ENCODE measurements at places on chromosomes 12 and 14.

DNA sequence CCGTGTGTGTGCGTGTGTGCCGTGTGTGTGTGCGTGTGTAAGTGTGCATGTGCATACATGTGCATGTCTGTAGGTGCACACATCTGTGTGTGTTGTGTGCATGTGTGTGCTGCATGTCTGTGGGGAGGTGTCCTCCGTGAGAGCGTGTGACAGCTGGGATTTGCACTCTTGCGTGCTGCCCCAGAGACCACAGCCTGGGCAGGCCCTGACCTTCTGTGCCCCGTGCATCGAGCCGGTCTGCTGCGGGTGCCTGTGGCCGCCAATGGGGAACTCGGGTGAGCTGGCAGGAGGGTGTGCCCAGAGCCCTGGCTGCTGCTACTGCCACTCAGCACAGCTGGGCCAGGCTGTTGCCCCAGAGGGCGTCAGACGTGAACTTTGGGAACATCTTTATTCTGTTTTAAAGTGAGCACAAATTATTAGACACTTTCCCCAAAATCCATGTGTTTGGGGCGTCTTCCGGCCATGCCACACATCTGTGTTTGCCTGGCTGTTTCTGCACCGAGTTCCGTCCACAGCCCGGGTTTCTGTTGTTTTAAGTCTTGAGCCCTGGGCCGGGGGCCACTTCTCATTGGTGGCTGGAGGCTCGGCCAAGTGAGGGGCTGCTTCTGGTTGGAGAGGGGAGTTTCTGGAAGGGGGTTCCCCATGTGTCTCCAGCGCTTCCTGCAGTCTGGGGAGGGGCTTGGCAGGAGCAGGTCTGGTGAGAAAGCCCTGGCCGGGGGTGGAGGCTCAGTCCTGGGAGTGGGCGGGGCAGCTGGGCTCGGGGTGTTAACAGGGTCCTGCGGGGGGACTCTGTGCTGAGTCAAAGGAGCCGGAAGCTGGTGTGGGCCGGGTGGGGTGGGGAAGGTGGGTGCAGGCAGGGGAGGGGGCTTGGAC is 7.6 kb downstream of the CEP170B start:
- no peak for DNase-seq

DNA sequence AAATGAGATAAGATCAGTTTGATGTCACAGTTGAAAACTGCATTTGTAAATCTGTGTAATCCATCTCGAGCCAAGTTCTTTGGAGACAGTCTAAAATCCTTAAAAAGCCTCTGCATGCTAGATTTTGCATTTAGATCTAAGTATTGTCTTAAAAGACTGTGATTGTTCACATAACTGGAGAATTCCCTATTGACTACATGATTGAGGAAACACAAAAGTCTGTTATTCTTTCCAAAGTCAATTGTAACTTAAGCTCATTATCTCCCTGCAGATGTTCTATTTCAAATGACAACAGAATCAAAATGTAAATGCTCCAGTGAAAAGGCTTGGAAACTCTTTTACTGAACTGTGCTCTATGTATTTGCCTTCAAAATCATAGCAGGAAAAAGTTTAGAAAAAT is 77.8 kb downstream of the MYF5 start:
- DNase-seq: peak; percentile 24

- DNase-seq: no peak
Observed at GRCh38 chr12:18696971-18697602, 40.7 kb downstream of the PLCZ1 start.

DNA sequence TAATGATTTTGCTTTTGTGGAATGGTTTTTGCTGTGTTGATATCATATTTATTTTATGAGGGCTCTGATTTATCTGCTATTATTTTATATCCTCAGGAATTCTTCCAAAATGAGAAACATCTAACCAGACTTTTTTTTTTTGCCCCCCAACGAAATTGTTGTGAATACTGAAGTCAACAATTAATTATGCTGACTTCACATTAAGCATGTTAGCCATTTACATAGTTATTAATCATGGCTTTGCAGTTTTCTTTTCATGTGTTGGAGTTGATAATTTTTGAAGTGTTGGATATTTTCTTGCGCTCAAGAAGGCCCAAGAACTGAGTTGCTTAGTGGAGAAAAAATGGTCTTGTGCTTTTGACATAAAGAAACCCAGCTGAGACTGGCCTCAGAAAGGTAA is 246.6 kb upstream of the CRY1 start:
- no peak for DNase-seq

All from brain (organoid and tissue), 16 donors.